ENCODE measurements at places on chromosomes 7 and 10.

GRCh38 chr7:107370816-107371215 is 99.0 kb upstream of the GPR22 start:
- DNase-seq = no peak

- DNase-seq = no peak
Measured at GRCh38 chr7:159103382-159104187, 41.1 kb downstream of the VIPR2 start.

- DNase-seq = peak; percentile 49
Measured at GRCh38 chr7:18177815-18178660, 150.4 kb upstream of the PRPS1L1 start.

- DNase-seq = peak; percentile 58
Measured at GRCh38 chr7:124728610-124729009, 37.0 kb downstream of the GPR37 start.

GRCh38 chr7:154947604-154948003 is 55.3 kb downstream of the PAXIP1 start:
- DNase-seq = no peak

- peak; percentile 52 for DNase-seq
Measured at GRCh38 chr10:13536674-13537366, 8.0 kb upstream of the BEND7 start.

- no peak for DNase-seq
Measured at GRCh38 chr7:38855386-38855785, 53.6 kb downstream of the VPS41 start.

DNA sequence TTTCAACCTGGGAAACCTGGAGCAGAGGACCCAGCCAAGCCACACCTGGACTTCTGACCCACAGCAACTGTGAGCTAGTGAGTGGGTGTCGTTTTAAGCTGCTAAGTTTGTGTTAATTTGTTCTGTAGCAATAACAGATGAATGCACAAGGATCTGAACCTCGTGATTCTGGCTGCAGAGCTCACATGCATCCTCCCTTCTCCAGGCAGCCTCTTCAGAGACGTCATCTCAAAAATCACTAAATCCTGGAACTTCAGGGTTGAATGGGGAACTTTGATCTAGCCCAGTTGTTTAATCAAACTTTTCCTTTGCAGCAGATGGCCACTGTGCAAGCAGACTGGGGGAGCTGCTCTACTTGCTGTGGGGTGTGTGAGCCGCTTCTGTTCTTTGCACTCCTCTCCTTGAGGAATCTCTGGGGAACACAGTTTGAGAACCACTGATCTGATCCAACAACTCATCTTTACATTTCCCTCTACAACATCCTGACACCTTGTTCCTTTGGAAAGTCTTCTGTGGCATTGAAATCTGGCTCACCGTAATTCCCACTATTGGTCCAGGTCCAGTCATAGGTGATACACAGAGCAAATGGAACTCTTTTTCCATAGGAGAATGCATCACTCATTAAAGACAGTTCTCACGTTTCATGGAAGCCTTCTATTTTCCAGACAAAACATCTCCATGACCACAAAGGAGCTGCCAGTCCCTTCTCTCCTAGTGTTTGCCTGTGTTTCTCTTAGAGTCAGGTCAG is 90.3 kb downstream of the CHN2 start:
- no peak for DNase-seq

DNA sequence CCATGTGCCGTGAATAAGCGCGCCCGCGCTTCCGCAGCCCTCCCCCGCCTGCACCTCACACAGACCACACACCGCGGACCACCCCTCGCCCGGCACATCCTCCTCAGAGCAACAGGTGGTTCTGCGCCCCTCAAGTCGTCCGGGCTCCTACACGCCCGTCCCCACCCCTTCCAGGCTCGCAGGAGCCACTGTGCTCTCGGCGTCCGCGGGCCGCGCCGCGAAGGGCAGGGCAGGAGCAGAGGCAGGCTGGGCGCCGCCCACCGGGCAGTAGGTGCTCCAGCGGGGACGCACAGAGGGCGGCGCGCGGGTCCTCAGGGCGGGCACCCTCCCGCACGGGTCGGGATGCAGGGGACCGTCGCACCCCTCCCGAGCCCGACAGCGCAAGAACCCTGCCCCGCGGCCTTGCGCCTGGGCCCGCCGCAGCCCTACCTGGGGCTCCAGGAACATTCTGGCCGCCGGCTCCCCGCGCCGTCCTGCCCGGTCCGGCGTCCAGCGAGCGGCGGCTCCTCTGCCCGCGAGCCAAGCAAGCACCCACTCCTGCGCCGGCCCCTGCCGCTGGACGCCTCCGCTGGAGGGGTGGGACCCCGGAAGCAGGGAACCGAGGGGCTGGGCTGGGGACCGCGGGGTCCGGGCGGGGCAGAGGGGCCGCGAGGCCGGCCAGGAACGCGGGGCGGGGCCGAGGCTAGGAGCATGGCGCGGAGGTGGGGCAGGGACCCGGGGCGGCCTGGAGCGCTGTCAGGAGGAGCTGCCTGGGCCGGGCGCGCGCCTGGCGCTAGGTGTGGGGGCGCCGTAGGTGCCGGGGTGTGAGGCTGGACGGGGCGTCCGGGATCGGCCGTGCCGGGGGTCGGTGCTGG is 37.4 kb downstream of the RASGEF1A start:
- DNase-seq = no peak

GRCh38 chr10:129727495-129727894 is 236.6 kb downstream of the EBF3 start:
- DNase-seq = no peak

- no peak for DNase-seq
Measured at GRCh38 chr10:128735996-128736395, 609.8 kb upstream of the MKI67 start.

GRCh38 chr7:112866424-112866823 is 76.2 kb upstream of the TMEM168 start:
- DNase-seq = no peak

DNA sequence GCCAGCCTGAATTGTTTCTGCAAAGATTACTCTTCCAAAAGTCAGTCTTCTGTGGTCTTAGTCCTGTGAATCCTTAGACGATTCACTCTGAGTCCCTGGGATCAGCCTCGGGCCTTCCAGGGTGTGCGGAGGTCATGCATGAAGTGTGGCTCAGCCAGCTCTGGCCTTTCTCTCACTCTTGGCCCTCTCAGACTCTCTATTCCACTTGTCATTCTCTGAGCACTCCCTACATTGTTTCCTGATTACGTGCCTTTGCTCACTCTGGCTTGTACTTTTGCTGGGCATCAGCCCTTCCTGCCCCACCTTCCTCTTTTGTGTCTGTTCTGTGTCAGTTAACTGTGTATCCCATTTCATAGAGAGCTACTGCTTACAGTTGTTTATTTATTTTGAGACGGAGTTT is 36.0 kb downstream of the CCNY start:
- DNase-seq = peak; percentile 57

GRCh38 chr10:124716369-124716768 is 27.8 kb downstream of the FAM53B start:
- DNase-seq = no peak

- no peak for DNase-seq
Measured at GRCh38 chr7:33645104-33645503, 260.2 kb upstream of the BMPER start.

DNA sequence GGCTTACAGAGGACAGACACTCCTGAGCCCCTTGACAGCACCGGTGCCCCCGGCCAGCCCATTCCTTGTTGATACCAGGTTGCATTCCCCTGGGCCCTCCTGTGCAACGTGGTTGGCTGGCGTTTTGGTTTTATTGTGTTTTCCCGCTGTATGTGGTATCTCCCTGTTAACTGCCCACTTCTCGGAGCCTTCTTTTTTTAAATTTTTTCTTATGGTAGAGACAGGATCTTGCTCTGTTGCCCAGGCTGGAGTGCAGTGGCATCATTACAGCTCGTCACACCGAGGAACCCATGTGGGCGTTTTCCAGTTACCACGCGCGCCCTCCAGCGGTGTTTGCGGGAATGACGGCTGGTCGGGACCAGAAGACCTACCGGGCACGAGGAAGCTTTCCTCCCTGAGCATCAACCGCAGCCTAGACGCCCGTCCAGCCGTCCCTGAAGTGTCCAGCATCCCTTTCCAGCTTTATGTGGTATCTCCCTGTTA is 16.9 kb upstream of the ZFAND2A start:
- peak; percentile 56 for DNase-seq

- no peak for DNase-seq
Measured at GRCh38 chr10:119772334-119772733, 46.5 kb downstream of the INPP5F start.

GRCh38 chr7:41955893-41956675 is 253.2 kb upstream of the INHBA start:
- DNase-seq = peak; percentile 99

GRCh38 chr7:16211402-16211925 is 209.9 kb downstream of the CRPPA start:
- no peak for DNase-seq

DNA sequence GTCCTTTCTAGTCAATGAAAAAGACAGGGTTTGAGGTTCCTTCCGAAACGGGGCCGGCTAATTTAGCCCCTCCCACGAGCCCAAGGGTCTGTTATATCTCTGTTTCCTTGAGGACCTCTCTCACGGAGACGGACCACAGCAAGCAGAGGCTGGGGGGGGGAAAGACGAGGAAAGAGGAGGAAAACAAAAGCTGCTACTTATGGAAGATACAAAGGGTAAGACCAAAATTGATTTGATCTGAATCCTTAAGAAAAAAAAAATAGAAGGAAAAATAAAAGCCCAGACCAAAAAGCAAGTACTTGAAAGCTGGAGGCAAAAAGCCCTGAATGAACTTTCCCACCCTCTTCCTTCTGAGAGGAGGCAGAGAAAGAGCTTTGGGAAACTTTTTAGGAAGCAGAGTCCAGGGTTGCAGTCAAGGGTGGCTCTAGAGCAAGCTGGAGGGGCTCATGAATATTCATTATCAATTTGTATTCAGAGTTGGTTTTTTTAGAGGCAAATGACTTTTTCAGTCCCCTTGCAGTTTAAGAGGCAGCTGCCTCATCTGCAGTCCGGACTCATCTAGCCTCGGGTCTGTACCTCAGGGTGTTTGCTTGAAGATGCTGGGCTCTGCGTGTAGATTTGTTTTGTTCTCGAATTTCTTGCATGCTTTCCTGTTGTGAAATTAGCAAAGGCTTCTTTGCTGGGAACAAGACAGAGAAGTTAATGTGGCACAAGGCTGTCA is at the start of gene ENTPD1:
TSS of gene ENTPD1 (plus strand) at position 123 of the 721 bp plus-strand sequence. CDS start at position 200, 77 bp downstream.
- peak; percentile 55 for DNase-seq

DNA sequence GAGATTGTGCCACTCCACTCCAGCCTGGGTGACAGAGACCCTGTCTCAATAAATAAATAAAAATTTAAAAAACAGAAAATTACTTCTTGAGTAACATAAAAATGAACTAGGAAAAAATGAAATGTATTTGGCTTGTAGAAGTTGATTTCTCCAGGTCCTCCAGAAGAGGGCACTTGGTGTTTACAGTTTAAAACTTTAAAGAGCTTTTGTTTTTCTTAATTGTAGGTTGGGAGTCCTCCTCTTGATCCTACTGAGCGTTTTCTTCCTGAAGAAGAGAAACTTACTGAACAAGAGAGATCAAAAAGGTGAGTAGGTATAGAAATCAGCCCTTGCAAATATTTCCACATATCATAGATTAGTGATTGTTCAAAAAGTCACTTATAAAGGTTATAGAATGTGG is 16.2 kb downstream of the KIFBP start:
- peak; percentile 62 for DNase-seq

DNA sequence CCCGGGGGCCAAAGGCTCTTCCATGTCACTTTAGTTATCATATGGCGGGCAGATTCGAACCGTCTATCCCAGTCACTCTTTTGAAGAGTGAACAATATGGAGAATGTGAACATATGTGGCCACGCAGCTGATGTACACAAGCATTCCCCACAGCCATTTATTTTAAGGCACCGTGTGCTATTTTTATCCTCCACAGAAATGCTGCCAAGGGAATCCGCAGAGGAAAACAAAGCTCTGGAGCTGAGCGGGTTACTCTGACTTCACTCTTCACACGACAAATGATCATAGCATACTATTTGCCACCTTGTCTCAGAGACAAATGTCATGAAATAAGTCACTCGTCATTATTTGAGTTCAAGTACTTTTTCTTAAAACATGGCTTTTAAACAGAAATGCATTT is 100.3 kb downstream of the CTBP2 start:
- peak; percentile 49 for DNase-seq

- DNase-seq = no peak
Measured at GRCh38 chr10:43226851-43227845, 39.7 kb downstream of the RASGEF1A start.

DNA sequence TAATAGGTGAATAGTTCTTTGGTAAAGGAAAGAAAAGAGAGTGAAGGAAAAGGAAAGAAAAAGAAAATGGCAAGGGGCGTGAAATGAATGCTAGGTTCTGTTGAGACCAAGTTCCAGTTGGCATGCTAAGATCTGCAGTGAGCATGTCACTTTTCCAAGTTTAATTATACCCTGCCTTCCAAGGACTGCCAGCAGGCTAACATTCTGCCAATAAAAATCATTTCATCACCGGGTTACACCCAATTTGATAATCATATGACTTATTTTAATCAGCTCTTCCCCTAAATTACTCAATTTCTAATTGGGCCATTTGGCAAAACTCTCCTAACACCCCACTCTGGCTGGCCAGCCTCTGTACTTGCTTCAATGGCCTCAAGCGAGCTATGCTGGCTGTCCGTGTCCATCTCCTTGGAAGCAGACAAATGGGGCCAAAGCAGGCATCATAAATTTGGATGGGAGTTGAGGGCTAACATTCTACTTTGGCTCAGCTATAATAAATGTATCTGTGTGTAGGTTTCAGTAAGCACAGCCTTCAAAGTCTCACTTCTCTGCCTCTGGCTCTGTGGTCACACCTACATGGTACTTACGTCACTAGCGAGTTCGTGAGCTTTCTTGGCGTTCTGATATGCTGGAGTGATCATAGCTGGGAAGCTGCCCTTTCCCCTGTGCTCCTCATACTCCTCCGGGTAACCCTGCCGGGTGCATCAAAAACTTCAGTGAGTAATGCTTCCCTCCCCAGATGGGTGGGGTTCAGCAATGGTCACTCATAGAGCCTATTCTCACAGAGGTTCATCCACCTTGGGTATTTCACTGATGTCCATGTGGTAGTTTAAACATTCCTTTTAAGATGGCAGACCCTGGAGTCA is 17.3 kb downstream of the NRAP start:
- DNase-seq = no peak

GRCh38 chr7:150406567-150407421 is 27.7 kb downstream of the ZNF775 start:
- peak; percentile 34 for DNase-seq

Measured in iris pigment epithelial cell (primary cell).